Muscle of arm (tissue), 14 donors: ENCODE measurements at places on chromosomes 6 and 20.
A peak's percentile ranks its signal among the peaks of the same experiment; 100 is the strongest.

DNA sequence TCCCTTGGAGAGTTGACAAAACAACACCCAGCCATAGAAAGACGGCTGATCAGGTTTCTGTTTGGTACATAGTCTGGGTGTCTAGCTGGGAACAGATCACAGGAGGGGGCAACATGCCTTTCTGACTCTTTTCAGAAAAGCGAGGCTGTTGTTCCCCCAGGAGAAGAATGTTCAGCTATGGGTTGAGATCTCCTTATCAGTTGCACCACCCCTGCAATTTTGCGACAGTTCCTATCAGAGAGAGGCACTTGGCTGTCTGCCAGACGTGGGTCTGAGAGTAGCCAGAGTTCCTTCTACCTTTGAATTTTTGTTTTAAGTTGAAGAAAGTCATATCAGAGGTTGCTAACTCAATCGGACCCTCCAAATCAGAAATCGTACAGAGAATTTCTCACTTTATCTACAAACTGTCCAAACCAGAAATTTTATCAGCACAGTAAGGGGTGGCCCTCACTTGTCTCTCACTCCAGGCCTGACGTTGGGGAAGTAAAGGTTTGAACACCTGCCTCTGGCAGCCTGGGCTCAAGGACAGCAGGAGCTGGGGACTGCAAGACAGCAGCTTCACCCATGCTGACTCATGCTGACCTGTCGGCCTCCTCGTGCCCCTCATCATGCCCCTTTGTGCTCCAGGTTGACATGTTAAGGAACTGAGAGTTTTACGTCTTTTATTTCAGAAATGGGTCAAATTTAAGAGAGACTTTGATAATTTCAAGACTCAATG, 42.3 kb downstream of the TMC2 start:
- no peak for DNase-seq

DNA sequence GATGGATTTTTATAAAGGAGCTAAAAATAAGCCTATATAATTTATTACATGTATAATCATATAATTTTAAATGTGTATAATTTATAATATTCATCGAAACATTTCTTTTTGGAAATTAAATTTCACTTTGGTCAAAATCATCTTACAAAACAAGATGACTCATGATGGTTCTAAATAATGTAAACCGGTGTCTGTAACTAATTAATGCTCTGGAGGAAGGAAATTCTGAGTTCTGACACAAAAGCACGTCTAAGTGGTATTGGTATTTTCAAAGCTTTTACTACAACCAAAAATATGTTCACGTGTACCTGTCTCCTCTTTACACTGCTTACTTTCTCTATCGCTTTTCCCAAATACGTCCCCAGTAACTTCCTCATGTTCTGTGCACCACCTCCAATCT, 134.1 kb downstream of the MTHFD1L start:
- no peak for DNase-seq

DNA sequence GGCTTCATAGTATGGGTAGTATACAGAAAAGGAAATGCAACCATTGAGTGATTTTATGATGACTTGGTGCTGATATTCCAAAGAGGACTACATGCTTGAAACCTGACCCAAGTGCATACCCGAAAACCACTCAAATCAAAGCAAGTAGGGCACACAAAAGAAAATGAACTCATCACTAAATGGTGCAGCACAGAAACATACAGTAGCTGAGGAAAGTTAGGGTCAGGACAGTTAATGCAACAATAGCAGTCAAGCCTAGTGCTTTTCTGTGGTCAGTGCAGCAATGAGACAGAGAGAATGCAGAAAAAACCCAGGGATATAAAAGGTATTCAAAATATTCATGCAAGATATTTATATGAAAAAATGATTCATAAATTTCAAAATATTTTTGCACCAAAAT, 711.1 kb downstream of the EPHA7 start:
- DNase-seq: no peak

GRCh38 chr6:10495029-10495428, 26.1 kb upstream of the GCNT2 start:
- no peak for DNase-seq

DNA sequence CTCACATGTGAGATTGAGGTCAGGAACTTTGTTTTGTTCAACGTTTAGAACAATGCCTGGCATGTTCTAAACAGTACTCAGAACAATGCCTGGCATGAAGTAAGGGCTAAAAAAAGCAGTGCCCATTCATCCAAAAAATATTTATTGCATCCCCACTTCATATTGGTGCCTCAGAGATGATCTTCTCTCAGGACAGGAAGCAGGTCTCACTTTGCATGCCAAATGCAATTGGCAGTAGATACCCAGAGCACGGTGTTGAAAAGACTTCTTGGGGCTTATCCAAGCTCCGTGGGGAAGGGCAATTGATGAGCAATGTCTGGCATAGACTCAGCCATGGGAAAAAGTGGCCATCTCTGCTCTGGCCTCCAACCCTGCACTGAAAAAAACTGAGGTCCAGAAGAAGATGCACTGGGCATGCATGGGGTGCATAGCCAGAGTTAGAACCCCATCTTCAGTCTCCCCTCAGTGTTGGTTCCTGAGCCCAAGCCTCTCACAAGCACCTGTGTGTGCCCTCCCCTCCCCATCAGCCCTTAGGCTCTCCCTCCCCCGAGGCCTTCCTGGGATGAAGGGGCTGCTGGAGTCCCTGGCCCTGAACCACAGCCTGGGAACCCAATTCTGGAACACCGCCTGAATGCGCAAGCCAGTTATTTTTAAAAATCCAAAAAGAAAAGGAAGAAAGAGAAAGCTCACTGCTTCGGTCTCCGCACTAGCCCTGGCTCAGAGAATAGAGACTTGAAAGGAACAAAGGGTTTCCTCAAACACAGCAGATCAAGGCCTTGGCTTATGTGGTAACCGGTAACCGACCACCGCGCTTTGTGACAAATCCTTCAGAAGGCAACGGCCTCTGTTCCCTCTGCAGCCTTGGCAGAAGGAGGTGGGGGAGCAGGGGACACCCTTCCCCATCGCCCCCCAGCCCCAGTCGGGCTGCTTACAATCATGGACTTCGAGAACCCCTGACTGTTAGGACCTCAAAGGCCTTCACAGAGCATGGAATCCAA, 78.5 kb upstream of the SIRPA start:
- DNase-seq: no peak

DNA sequence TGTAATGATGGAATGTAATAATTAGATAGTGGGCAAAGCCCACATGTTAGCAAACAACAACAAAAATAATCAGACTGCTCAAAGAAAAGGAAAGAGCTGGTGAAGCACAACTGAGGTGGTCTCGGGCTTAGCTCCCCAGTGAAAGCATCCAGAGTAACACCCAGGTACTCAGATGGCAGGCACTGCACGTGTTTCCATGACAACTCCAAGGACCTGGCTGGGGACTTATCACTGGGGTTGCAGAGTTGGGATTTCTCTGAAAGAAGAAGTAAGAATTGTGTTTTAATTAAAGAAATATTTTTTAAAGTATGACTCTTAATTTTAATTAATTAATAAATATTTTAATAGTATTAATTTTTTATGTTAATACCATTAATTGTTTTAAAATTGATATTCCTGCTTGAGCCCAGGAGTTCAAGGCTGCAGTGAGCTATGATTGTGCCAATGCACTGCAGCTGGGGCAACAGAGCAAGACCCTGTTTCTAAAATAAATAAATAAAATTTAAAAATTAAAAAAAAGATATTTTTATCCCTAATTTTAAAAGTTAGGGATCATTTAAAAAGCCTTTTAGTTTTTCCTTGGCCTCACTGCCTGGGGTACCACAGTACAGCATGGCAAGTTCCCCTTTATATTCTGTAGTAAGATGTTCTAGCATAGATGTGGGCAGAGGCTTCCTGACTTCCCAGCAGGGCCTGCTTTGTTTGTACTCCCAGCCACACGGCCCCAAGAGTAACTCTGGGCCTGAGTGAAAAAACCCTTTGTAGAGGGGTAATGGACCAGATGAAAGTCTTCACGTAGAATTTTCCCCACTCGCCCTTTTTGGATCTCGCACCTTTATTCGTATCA, 42.2 kb upstream of the UST start:
- no peak for DNase-seq

GRCh38 chr6:116118608-116119007, 7.3 kb downstream of the COL10A1 start:
- no peak for DNase-seq

DNA sequence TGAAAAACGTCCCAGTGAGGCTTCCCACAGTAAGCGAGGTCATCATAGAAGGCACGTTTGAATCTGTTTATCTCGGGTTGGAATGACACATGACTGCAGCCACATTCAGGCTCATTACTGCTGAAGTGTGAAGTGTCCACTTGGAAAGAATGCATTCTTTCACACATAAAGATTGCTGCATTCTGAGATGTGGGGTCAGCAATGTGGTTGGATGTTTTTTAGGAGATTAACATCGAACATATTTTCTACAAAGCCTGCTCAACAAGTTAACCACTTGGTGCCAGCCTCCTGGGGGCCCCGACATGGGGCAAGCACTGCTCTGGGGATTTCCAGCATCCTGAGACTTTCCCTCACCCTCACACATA, 79.9 kb downstream of the BMP6 start:
- DNase-seq: no peak

GRCh38 chr6:26555505-26556262, 17.5 kb downstream of the HMGN4 start:
- no peak for DNase-seq

GRCh38 chr6:163017801-163018200, 290.0 kb downstream of the PACRG start:
- no peak for DNase-seq

GRCh38 chr6:56671160-56671559, 28.5 kb upstream of the DST start:
- no peak for DNase-seq

DNA sequence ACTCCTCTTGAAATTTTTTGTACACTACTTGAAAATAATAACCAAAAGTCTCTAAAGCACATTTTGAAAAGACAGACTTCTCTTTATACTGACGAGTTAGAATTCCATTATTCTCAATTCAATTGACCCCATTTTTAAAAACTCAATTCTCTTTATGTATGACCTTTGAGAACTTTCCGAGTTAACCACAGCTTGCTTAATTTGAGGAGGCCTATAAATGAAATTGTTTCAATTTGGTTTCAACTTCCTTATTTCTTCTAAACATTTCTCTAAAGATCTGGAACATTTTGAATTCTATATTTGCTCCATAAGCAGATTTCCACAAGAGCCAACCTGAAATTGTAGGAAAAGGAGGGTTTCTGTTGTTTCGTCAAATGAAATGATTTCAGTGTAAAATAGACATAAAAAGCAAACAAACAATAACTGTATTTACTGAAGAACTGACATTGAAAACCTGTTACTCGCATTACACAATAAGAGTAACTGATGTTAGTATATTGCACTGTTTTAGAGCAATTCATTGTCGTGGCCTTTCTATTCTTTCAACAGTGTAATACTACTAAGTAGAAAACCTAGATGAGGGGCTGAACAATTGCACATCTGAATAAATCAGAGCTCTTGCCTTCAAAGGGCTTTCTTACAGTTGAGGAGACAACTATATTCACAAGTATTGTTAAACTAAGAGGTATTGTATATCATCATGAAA, 223.6 kb downstream of the HIVEP2 start:
- no peak for DNase-seq

GRCh38 chr6:103273048-103273447, 1586.7 kb downstream of the HACE1 start:
- DNase-seq: no peak

GRCh38 chr6:72824833-72825232, 203.0 kb downstream of the KCNQ5 start:
- no peak for DNase-seq

DNA sequence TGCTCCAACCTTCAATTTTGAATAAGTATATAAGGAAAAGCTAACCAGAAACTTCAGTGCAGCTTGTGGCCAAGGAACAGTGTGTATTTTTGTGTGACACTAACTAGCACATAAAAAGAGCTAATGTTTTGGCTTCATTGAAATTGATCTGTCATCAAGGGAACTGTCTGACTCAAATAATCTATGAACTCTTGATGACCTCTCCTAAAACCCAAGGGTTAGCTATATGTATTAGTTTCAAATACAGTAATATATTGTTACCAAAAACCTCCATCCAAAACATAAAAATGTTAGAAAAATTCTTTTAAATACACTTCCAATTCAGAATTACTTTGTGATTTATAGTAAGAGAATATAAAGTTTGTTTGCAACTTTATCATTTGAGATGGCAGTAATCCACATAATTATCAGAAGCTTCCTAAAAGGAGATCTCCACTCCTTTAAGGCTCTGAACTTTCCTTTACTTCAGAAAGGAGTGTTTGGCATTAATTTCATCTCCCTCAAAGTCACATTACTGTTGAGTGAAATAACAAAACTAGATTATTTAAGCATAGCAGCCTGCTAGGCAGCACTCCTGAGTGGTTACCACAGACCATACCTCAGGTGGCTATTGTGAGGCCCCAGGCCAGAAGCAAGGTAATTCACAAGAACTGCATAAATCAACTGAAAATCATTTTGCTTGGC, 46.3 kb upstream of the HSF2 start:
- DNase-seq: peak; percentile 30

GRCh38 chr6:28719275-28719940, 193.7 kb downstream of the GPX5 start:
- no peak for DNase-seq

DNA sequence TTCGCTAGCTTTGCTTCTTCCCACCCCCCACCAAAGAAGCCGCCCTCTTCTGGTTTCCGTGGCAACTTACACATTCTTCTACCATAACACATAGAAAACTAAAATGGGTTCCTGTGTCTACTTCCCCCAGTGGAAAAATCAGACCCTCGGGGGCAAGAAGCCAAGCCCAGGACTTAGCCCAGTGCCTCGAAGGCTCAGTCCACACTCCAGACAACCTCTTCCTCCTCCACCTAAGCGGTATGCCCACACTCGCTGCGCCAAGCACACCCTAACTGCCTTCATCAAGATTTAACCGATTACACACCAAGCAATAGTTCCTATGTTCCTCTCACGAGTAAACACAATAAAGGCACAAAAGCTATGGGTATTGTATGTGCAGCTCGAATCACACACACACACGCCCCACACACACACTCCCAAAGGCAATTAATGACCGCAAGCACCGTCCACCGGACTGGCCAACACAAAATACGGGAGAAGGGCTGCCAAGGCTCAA, 537 bp downstream of the PPIL4 start:
- peak; percentile 78 for DNase-seq

- no peak for DNase-seq
Measured at GRCh38 chr6:85000001-85000400, 235.6 kb upstream of the TBX18 start.

- DNase-seq: no peak
Measured at GRCh38 chr6:10723567-10723881, 654 bp downstream of the TMEM14C start.

GRCh38 chr6:90478278-90478677, 108.6 kb downstream of the MAP3K7 start:
- no peak for DNase-seq
